ENCODE measurements at places on chromosomes 5 and 9. TPM values are rescaled to one million over a fixed set of nuclear protein-coding genes. Genes with fewer than 3 reads are reported as not detected.

PDE8B gene
- 6.9 TPM for total RNA-seq

FOXD4 gene
- 0.12 TPM for total RNA-seq

ANKRD20A1 gene
- total RNA-seq = 4.4 TPM

FAT2 gene
- under 0.01 TPM for total RNA-seq

DNA sequence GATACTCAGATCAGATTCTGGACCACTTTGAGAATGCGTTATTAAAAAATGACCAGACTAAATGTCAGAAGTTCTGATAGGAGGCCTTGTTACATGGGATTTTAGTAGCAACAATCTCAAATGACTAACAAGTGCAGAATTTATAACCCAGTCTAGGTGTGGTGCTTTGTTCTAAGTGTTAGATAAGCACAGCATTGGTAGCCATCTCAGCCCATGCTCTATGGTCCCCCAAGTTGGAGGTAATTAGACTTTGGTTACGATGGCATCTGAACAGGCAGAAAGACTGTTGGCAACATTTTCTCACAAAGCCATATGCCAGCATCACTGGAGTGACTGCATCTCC is 140.4 kb upstream of the RPS23 start:
- no peak overlapping the region for H3K27ac ChIP-seq
- H3K4me3 ChIP-seq = no peak overlapping the region
- no peaks in the 10 kb centered on the region for H3K4me1 ChIP-seq

GRCh38 chr9:95515272-95516113 is 1.3 kb downstream of the PTCH1 start:
- no peak overlapping the region for H3K4me3 ChIP-seq
- no peaks in the 10 kb centered on the region for H3K36me3 ChIP-seq
- no peaks in the 10 kb centered on the region for H3K4me1 ChIP-seq
- H3K27ac ChIP-seq = no peak overlapping the region

GRCh38 chr9:89999176-89999533 is 394.3 kb downstream of the GADD45G start:
- peaks cover 53% of the 10 kb centered on the region for H3K4me1 ChIP-seq
- H3K27ac ChIP-seq = peak overlapping the region; percentile 92
- H3K27me3 ChIP-seq = no peaks in the 10 kb centered on the region
- peak; percentile 86 for DNase-seq
- H3K4me3 ChIP-seq = no peak overlapping the region

DNA sequence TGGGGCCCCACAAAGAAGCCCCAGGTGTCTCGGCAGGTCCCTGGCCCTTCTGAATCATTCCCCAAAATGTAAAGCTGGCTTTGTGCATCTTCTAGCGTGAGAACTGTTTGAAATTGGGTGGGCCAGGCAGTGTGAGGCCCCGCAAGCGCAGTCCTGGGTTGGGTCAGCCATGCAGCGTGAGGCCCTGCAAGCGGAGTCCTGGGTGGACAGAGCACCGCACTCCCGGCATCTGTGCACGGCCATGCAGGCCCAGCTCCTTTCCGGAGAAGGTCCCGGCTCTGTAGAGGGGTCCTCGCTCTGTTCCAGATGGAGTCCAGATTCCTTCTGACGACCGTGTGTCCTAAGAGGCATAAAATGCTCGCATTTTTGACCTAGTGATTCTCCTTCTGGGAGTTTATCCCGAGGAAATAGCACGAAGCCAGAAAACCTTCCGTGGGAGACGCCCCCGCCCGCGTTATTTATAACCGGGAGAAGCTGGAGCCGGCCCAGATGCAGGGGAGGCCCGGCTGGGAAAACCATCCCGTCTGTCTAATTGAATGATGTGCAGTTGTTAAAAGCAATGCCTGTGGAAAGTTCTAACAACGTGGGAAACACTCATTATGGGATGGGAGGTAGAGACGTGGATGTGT is 19.4 kb upstream of the NOTCH1 start:
- no peak for DNase-seq
- no peaks in the 10 kb centered on the region for H3K4me1 ChIP-seq
- no peak overlapping the region for H3K27ac ChIP-seq
- H3K27me3 ChIP-seq = no peaks in the 10 kb centered on the region

DNA sequence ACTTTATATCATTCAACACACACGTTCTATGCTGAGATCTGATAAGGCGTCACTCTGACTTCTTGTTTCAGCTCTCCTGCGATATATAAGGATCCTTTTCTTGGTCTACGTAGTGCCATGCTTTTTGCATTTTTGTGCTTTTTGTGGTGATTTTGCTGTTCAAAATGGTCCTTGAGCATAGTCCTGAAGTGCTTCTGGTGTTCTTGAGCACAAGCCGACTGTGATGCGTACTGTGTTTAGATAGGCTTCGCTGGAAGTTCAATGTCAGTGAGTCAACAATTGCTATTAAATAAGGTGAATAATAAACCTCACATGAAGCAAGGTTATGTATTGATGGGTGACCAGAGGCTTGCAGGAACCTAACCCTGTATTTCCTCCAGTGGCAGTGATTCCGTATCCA is 46.8 kb downstream of the ACO1 start:
- H3K4me1 ChIP-seq = peaks cover under 1% of the 10 kb centered on the region

DNA sequence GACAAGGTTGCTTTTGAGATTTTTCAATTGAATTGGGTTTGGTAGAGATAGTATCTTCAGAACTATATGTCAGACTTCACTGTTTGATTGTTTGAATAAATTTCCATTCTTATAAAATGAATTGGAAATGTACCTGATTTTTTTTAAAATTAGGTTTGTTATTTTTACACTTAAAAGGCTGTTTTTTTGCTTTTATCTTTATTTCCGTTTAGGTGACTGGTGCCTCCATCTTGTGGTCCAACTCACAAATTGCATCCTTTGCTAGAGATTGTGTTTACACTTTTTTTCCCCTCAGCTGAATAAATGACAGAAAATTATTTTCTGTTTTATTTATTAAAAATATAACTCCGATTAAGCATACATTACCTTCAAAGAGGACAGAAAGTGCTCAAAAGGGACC is 15.6 kb downstream of the NDUFAF2 start:
- no peaks in the 10 kb centered on the region for H3K27me3 ChIP-seq
- peaks cover 4% of the 10 kb centered on the region for H3K4me1 ChIP-seq
- no peak overlapping the region for H3K27ac ChIP-seq
- no peak for DNase-seq
